ENCODE measurements at places on chromosomes 12 and 14. TPM values are rescaled to one million over a fixed set of nuclear protein-coding genes. Genes with fewer than 3 reads are reported as not detected.

- no peak for DNase-seq
- H3K4me3 ChIP-seq = no peak overlapping the region
- H3K36me3 ChIP-seq = no peaks in the 10 kb centered on the region
These were observed 4.9 kb upstream of the GPR132 start for GRCh38 chr14:105069871-105070759.

DNA sequence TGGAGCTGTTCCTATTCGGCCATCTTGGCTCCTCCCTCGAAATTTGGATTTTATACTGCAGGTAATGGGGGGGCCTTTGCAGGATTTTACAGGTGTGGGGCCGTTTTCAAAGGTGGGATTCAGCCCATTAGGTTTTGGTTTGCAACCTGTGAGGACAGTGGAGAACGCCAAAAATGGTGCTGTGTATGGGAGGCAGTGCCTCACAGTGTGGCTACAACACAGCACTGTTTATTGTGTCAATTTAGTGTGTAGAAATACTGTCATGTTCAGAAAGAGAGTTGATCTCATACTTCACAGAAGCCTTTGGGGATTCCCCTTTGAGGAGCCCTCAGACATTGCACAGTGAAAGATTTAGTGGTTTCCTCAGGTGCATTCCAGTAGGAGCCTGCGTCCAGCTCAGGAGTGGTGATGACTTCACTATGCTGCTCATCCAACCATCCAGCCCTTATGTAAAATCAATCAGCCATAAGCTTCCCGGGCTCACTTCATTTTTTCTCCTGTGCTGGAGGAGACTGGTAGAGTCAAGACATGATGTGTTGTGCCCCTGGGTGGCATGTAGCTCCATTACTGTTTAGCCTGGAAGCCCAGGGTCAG, 92.7 kb upstream of the PRMT8 start:
- peaks cover 38% of the 10 kb centered on the region for H3K27me3 ChIP-seq
- peak overlapping the region; percentile 79 for H3K4me3 ChIP-seq
- peaks cover 13% of the 10 kb centered on the region for H3K4me1 ChIP-seq
- H3K27ac ChIP-seq = no peak overlapping the region
- H3K36me3 ChIP-seq = peaks cover 33% of the 10 kb centered on the region

DNA sequence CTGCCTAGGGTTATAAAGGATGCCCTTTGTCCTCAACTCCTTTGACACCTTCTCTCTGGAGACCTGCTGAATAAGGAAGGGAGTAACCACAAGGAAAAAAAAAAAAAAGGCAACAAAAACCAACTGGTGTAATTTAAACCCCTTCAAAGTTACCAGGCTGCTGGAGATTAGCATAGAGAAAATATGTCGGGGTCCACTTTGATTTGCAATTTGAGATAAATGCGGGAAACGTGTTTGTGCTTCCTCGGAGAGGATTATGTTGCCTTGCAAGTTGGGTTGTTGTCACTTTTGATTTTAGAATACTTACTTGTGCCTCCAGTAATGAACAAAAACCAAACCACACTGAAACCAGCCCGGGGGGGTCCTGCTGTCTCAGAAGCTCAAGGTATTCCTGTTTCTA, 200.2 kb upstream of the MYL2 start:
- DNase-seq = no peak
- H3K4me3 ChIP-seq = no peak overlapping the region
- peak overlapping the region; percentile 21 for H3K27ac ChIP-seq
- no peaks in the 10 kb centered on the region for H3K27me3 ChIP-seq
- H3K4me1 ChIP-seq = peaks cover 22% of the 10 kb centered on the region
- H3K36me3 ChIP-seq = peaks cover 4% of the 10 kb centered on the region

The SLC5A8 gene
- total RNA-seq = 0.07 TPM
